ENCODE measurements at places on chromosomes 13 and 19.

DNA sequence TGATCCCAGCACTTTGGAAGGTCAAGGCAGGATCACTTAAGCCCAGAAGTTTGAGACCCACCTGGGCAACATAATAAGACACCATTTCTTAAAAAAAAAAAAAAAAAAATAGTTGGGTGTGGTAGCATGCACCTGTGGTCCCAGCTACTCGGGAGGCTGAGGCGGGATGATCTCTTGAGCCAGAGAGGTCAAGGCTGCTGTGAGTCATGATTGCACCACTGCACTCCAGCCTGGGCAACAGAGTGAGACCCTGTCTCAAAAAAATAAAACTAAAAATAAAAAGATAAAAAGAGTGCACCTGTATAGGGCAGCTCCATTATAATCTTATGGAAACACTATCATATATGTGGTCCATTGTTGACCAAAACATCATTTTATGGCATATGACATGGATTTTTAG is 25.5 kb upstream of the STARD13 start:
- no peak for DNase-seq

GRCh38 chr13:32134241-32135055 is 102.9 kb downstream of the FRY start:
- DNase-seq = no peak

DNA sequence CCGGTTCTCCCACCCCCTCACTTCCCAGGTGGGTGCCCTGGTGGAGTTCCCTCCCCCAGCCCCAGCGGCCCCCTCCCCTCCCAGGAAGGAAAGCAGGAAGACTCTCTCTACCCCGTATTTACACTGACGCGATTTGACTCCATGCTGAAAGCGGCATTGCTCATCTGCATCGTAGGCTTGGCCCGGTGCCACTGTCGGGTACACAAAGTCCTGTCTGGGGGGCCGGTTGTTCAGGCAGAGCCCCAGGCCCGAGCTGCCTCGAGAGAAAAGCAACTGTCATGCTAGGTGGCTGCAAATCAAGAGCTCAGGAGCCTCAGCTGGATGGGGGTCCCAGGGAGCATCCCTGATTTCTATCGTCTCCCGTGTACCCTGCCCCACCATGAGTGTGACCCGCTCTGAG is 14.9 kb downstream of the ADAMTS10 start:
- DNase-seq = no peak

DNA sequence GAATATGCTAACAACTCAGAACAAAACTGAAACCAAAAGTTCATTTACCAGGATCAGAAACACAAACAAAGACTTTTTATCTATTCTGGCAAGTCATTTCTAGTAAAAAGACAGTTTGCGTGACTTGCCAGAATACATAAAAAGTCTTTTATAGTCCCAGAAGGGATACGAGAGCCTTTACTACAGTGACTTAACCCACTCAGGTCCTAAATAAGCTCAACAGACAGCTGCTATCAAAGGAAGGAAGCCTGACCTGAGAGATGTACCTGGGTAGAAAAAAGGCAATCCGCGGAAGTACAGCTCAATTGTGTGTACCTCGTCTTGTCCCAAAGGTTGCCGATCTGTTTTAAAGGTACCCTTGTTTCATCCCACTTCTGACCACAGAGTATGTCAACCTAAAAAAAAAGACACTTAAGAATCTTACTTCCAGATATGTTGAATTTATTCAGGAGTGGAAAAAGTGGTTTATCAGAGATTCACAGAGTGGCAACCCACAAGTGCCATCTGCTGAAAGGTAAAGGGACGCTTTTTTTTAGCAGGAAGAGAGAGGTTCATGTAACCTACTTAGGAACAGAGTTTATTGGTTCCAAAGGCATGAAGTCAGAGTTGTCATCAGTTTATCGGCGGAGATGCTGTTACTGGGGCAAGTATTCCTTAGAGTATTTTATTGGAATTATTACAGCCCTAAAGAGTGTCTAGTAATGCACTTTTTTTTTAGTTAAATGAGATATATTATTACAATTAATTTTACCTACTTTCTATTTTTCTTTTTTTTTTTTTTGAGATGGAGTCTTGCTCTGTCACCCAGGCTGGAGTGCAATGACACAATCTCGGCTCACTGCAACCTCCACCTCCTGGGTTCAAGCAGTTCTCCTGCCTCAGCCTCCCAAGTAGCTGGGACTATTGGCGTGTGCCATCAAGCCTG is 69.7 kb upstream of the C1QTNF9B start:
- DNase-seq = no peak

GRCh38 chr19:30225676-30226463 is 146.3 kb upstream of the ZNF536 start:
- no peak for DNase-seq

DNA sequence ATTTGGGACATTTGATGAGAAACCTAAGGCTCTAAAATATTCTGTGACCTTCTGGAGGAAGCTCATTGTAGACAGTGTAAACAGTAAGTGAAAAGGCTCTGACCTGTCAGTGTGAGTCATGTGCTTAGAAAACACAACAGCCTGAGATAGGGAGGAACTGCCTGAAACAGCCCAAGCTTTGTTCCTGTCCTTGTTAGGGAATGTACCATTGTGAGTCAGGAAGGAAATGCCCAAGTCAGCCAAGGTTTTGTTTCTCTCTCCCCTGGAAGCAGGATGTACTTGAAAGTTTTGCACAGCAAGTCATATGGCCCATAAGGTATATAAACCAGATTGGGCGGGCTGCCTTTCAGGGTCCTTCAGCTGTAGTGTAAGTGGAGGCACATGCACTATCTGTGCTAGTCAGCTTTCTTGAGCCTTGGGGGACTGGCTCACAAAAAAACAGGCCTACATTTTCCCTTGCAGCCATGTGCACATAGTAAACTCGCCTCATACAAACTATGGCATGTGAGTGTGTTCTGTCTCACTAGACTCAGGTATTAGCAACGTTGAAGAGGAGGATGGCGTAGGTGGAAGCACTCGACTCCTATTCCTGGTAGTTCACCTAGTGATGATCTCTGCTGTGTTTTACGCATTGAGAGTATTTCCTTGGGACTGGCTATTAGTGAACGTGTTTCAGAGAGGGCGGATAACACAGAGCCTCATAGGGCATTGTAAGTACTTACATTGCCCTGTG is 141.2 kb upstream of the KLHL1 start:
- DNase-seq = peak; percentile 78

DNA sequence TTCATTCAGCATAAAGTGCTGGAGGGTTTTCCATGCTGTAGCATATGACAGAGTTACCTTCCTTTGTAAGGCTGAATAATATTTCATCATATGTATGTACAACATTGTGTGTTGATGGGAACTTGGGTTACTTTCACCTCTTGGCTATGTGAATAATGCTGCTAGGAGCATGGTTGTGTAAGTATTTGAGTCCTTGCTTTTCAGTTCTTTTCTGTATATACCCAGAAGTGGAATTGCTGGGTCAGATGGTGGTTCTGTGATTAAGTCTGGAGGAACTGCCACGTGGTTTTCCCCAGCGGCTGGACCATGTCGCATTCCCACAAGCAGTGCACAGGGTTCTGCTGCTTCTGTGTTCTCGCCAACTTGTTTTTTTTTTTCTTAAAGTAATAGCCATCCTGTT is 101.2 kb upstream of the TEX29 start:
- peak; percentile 68 for DNase-seq

DNA sequence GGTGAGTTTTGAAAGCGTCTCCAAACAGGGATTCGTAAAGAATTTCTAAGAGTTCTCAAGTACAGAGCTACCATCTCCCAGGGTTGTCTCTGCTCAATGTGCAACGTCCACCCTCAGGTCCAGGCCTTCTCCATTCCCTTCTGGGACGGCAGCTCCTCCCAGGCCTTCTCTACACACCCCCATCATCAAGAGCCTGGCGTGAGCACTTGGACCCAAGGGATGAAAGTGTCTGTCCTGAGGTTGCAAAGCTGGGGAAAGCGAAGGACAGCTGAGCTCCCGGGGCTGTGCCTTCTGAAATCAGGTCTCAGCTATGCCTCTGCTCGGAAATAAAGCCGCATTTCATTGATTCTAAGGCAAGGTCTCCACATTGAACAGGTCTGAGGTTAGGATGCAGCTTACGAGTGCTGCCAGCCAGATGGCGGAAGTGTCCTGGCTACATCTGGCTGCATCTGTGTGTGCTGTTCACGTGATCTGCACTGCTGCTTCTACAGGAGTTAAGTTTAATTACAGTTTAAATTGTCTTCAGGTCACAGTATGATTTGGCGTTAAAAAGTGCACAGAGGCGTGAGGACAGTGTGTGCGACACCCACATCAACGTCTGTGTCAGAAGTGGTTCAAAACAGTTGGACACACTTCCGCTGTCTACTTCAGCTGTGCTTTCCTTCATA is 27.0 kb upstream of the MIER2 start:
- no peak for DNase-seq

GRCh38 chr13:59354665-59355369 is 808.9 kb downstream of the DIAPH3 start:
- no peak for DNase-seq

GRCh38 chr19:45439190-45439568 is 15.5 kb upstream of the ERCC1 start:
- DNase-seq = no peak

GRCh38 chr13:111398196-111398595 is 77.8 kb downstream of the TEX29 start:
- DNase-seq = no peak

DNA sequence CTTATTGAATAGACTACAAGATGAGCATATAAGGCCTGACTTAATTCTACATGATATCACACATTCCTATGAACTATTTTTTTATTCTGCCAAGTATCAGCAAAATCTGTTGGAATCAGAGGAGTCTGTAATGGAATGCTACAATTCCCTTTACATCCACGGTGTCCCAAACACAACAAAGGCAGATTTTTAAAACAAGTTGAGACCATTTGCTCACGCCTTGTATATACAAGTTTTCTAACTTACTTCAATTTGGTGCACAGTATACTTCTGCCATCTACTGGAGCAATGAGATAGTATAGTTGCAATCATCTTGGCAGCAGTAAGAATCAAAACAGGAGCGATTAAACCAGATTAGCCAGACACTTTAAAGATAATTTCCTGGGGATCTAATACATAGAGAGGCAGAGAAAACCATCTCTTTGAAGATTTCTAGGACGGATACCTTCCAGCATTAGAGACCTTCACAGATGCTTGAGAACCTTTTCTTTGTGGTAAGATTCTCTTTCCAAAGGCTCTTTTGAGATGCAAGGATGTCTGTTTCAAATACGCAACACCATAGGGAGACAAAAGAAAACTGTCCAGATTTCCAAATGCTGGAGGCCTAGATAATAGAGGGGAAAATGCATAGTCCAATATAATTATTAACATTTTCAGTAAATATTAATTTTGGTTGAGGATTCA is 302.0 kb upstream of the MIR17HG start:
- DNase-seq = no peak

DNA sequence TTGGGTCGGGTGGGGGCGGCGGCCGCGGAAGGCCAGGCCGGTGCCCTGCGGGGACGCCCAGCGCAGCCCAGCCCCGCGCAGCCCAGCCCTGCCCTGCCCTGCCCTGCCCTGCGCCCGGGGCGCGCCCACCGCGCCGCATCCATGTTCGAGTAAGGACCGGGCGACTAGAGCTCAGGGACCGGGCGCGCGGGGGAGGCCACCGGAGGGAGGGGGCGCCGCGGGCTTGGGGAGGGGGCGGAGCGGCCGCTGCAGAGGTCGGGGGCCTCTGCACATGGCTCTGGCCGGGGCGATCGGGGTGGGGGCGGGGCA is 169 bp downstream of the GRAMD1A start:
- DNase-seq = no peak

DNA sequence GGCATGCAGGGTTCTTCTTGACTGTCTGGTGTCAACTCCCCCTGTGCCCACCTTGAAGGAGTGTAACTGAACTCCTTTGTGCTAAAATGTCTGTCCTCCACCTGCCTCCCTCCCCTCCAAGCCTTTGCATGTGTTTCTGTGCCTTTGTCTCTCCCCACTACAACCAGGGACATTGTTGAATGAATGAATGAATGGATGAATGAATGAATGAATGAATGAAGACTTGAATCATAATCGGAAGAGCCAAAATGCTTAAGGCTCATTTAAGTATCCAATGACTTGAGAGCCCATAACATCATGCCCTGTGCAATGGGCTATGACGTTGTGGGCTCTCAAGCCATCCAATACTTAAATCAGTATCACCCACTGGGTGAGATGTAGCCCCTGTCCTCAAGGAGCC is 9.0 kb upstream of the GPR183 start:
- no peak for DNase-seq

- no peak for DNase-seq
These were observed 97.6 kb upstream of the MIR17HG start for GRCh38 chr13:91249861-91250260.

DNA sequence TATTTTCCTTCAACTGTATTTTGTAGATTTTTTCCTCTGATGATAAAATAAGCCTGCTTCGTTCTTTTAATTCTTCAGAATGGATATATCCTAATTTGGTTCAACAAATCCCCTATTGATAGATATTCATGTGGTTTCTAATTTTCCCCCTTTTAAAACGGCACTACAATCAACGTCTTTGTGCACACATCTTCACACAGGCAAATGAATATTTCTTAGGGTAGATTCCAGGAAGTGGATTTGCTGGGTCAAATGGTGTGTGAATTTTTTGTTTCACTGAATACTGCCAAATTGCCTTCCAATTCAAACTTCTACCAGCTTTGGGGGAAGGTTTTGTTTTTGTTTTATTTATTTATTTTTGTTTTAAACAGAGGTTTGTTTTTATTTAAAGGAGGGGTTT is 287.2 kb downstream of the FOXO1 start:
- no peak for DNase-seq

GRCh38 chr13:113842336-113843062 is 21.4 kb downstream of the GAS6 start:
- no peak for DNase-seq

DNA sequence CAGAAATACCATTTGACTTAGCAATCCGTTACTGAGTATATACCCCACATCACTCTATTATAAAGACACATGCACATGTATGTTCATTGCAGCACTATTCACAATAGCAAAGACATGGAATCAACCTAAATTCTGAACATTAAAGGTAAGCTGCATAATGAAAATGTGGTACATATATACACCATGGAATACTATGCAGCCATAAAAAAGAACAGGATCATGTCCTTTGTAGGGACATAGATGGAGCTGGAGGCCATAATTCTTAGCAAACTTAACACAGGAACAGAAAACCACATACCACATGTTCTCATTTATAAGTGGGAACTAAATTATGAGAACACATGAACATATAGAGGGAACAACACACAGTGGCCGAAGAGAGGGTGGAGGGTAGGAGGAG is 85.2 kb downstream of the NDFIP2 start:
- no peak for DNase-seq

DNA sequence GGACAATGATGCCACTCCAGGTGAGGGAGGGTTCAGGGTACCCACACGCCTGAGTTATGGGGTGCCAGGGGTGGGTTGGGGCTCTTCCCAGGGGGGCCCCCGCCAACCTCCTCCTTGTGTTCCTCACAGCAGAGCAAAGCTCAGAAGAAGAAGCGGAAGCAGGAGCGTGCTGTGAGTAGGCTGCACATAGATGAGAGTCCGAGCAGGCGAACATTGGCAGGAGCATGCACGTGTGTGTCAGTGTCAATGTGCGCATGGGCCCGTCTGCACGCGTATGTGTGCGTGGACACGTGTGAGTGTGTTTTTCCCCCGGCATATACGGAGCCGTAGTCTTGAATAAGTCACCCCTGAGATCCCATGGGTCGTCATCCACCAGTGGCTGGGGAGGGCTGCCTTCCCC is 12.4 kb upstream of the USE1 start:
- DNase-seq = no peak

- DNase-seq = no peak
These were observed 8.1 kb downstream of the CARS2 start for GRCh38 chr13:110697842-110698241.

- DNase-seq = peak; percentile 36
These were observed 5.2 kb upstream of the ZNF579 start for GRCh38 chr19:55585658-55586339.

- DNase-seq = no peak
These were observed 35.8 kb downstream of the LATS2 start for GRCh38 chr13:21025539-21025938.

- DNase-seq = peak; percentile 67
These were observed 44.9 kb downstream of the ZNF823 start for GRCh38 chr19:11693505-11694499.
